Dermis blood vessel endothelial cell (primary cell): ENCODE measurements at places on chromosomes 5 and 9. TPM values are rescaled to one million over a fixed set of nuclear protein-coding genes. Genes with fewer than 3 reads are reported as not detected.

DNA sequence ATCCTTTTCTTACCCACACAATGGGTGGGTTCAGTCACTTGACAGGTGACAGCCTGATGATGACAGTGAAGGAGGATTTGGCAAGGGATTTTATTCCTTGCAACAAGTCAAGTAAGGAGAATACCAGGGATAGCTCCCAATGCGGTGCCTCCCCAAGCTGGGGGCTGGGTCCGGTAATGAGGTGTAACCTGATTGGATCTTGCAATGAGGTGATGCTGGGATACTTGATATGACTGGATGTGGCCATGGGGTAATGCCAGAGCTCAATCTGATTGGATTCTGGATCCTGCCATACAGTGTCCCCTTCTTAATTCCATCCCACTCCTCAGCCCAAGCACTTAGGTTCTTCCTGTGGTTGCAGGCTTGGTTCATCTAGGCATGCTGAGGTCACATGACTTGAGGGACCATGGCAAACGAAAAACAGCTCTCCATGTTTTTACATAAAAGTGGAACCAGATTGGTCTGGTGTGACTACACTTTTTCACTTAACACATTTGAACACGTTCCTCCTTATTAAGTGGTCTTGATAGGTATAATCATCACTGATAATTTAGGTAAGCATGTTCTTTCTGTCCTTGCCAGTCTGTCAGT lies 181.1 kb downstream of the PDZD2 start:
- no peak for DNase-seq

GRCh38 chr5:28296254-28297013 lies 1258.0 kb upstream of the CDH9 start:
- DNase-seq = no peak

DNA sequence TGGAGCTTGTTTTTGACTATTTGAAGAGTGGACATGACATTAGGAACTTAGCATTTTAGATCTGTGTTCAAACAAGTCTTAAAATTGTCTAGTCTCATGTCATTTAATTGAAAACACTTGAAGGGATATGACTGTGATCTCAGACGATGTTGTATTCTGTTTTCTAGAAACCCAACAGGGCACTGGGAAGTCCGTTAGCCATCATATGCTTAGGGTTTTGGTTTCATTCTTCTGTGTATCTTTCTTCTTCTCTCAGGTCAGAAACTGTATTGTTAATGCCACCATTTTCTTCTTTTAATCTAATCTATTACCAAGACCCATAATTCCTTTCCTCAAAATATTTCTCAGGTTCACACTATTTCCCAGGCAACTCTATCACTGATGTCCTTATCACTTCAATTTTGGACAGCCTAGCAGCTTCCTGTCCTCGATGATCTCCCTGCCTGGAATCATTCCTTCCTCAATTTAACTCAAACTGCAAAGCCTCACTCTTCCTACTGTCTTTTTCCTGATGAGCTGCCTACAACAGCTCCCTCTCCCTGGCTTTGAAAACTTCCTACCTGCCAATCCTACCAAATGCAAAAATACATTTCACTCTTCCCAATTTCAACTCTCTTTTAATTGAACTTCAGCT lies 77.7 kb downstream of the MEF2C start:
- no peak for DNase-seq

GRCh38 chr5:6743161-6743560 lies 29.9 kb downstream of the TENT4A start:
- no peak for DNase-seq

DNA sequence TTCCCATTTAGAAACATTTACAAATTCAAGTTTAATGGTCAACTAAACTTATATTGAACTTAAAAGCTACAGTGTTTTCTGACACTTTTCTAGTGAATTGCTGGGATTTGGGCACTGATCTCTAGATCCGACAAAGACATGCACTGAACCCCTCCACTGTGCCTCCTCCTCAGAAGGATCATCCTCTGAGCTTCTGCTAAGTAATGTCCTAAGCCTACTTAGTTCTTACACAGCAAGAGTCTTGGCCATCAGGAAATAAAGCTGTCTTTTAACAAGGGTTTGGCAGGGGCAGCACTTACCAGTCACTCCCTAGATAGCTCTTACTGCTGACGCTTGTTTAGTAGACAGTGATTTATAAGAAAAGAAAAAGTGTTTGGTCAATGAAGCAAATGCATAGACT lies 50.5 kb downstream of the FAM81B start:
- DNase-seq = no peak

- DNase-seq = no peak
Observed at GRCh38 chr5:89083791-89084190, 200.8 kb upstream of the MEF2C start.

DNA sequence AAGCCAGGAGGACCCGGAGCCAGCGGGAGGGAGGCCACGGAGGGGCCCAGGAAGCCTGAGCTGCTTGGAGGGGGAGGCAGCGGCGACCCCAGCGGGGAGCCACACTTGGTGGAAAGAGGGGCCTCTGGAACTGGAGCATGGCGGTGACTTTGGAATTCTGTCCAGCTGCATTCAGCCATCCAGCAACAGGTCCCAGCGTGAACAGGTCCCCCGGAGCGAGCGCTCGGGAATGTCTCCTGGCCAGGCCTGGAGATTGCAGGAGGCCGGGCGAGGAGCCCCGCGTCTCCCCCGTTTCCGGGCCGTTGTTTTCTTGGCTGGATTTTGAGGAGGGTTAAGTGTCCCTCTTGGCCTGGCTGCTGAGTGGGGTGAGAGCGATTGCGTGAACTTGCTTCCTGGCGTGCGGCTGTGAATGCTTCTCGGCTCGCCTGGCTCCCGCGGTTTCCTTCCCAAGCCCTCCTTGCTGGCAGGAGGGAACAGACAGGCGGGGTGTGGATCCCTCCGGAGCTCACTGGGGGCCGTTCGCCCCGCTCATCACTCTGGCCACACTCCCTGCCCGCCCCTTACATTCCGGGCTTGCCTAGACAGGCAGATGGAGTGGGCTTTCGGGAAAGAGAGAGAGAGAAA lies 125.3 kb upstream of the IRX4 start:
- DNase-seq = no peak

DNA sequence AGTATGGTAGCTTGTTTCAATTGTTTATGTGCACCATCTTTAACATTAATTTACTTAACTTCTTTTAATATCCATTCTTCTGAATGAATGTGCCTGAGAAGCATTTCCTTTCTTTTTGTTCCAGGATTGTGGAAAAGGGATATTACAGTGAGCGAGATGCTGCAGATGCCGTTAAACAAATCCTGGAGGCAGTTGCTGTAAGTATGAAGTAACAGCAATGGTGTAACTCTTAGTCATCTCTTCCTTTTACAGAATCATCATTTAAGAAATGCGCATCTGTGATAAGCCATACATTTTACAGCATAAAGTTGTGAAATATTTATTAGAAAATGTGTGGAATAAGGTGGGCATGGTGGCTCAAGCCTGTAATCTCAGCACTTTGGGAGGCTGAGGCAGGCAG lies 117.7 kb downstream of the STARD4 start:
- peak; percentile 1 for DNase-seq

GRCh38 chr5:16709691-16710433 lies 93.1 kb upstream of the RETREG1 start:
- DNase-seq = no peak

DNA sequence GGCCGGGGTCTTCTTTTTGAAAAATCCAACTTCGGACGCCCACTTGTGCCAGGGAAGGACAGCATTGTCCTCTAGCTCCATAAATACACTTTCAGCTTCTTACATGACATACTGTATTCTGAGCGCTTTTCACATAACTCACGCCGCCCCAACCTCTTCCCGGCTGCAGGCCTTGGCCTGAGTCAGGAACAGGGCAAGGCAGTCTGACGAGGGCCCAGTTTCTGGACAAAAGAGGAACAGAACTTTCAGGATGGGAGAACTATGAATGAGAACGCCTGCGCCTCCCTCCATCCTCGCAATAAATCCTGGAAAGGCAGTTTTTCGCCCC lies 650 bp downstream of the DCTN4 start:
- DNase-seq = no peak

DNA sequence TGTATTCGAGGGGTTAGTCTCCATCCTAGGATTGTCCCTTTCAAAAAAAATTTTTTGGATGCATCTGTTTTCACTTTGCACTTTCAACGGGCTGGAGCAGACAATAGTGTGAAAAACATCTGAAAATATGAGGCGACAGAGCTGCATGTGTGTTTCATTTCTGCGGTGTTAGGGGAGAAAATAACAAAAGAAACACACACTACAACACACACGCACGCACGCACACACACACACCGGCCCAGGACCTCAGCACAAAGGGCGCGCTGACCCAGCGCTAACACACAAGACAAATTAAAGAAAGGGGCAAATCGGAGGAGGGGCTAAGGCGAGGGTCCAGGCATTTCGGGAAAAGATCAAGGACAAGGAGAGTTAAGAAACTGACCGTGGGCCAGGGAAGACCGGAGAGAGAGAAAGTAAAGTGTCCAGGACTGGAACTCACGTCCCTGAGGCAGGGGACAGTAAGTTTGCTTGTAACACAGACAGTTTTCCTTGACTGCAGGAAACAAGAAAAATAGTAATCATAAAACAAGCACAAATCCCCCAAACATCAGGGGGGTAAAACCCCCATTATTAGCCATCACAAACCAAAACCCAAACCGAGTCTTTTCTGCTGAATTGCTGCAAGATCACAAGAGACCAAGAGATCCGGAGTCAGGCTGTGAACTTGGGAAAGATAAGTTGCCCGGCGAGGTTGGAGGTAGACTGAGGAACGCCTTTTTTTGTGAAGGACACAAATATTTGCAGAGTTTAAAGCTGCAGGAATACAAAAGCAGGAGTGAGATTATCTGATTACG lies 302.1 kb downstream of the PARP8 start:
- no peak for DNase-seq

DNA sequence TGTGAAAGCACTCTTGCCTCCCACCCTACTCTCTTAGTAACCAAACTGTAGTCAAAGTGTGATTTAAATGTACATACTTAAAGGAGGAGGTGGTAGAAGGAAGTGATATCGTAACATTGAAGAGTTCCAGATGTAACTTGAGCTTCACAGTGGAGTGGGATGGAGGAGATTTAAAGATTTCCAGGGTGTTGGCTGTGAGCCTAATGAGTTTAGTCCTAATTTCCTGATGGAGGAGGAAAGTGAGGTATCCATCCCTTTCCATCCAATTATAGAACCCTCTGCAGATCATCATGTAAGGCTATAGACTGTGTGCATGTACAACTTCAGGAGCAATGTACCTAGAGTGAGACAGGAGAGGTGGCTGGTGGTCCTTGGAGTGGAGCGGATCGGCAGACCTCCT lies 1163.9 kb upstream of the SEMA6A start:
- no peak for DNase-seq

PCYOX1L gene
- total RNA-seq = 14.8 and 16.5 TPM in 2 replicates

MEF2C gene
- 132 and 169 TPM in 2 replicates for total RNA-seq
